ENCODE measurements at places on chromosomes 2 and 18.

GRCh38 chr2:63301481-63301880 lies 250.9 kb downstream of the OTX1 start:
- no peaks in the 10 kb centered on the region for H3K27me3 ChIP-seq
- no peak overlapping the region for H3K27ac ChIP-seq
- no peaks in the 10 kb centered on the region for H3K36me3 ChIP-seq
- no peak for DNase-seq
- no peaks in the 10 kb centered on the region for H3K4me1 ChIP-seq

- no peak for DNase-seq
- no peaks in the 10 kb centered on the region for H3K36me3 ChIP-seq
- no peak overlapping the region for H3K27ac ChIP-seq
- H3K4me1 ChIP-seq: peaks cover 8% of the 10 kb centered on the region
Measured at GRCh38 chr2:128233790-128234395, 84.8 kb downstream of the HS6ST1 start.

DNA sequence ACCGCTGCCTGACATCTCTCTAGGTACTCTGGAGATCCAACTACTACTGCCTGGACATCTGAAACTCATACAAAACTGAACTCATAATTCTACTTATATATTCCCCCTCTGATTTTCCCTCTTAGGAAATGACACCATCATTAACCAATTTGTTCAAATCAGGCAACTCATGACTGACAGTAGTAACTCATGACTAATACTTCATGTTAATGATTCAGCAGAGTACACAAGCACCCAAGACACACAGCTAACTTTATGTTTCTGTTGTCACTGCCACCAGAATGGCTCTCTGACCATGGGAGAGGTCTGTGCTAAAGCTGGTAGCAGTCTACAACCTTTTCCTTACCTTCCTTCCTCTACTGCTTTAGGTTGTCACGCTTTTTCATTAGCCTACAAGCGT lies 91.1 kb downstream of the ITSN2 start:
- H3K27ac ChIP-seq: no peak overlapping the region
- H3K4me1 ChIP-seq: no peaks in the 10 kb centered on the region
- H3K4me3 ChIP-seq: no peak overlapping the region
- H3K36me3 ChIP-seq: peaks cover 88% of the 10 kb centered on the region

DNA sequence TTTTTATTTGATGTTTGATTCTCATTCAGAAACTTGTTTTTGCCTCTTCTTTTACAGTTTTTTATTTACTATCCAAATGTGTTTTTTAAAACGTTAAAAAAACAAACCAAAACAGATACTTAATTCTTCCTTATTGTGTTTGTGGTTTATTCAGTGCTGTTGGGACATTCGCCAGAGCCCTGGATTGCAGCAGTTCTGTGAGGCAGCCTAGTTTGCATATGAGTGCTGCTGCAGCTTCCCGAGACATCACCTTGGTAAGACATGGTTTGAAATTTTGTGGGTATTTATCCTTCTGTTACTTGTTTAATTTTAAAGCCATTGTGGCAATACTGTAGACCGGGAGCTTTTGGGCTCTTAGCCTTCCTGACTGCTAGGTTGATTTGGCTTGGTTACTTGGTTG lies 91.2 kb downstream of the MTA3 start:
- H3K4me3 ChIP-seq: no peak overlapping the region
- no peak for DNase-seq
- peaks cover 17% of the 10 kb centered on the region for H3K4me1 ChIP-seq
- no peak overlapping the region for H3K27ac ChIP-seq
- no peaks in the 10 kb centered on the region for H3K27me3 ChIP-seq
- peaks cover 3% of the 10 kb centered on the region for H3K36me3 ChIP-seq

- peaks cover 6% of the 10 kb centered on the region for H3K4me1 ChIP-seq
- H3K27ac ChIP-seq: no peak overlapping the region
- no peaks in the 10 kb centered on the region for H3K27me3 ChIP-seq
- no peak overlapping the region for H3K4me3 ChIP-seq
Measured at GRCh38 chr2:106124106-106124756, 69.9 kb downstream of the UXS1 start.

DNA sequence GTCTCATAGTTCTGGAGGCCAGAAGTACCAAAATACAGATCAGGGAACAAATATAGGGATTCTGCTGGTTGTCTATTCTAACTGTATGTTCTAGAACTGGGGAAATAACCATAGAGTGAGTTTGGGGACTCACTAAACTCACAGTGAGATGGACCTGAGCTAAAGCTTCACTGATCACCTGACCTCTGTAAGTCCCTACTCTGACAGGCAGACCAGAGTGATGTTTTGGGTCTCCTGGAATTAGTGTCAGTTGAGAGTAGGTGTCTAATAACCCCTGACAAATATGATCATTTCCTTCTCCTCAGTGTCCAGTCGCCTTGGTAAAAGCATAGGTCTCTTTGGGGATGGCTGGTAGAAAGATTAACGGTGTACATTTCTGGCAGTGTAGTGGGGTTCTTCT lies 14.2 kb downstream of the PIKFYVE start:
- peaks cover 3% of the 10 kb centered on the region for H3K36me3 ChIP-seq
- no peaks in the 10 kb centered on the region for H3K27me3 ChIP-seq
- H3K27ac ChIP-seq: peak overlapping the region; percentile 16

DNA sequence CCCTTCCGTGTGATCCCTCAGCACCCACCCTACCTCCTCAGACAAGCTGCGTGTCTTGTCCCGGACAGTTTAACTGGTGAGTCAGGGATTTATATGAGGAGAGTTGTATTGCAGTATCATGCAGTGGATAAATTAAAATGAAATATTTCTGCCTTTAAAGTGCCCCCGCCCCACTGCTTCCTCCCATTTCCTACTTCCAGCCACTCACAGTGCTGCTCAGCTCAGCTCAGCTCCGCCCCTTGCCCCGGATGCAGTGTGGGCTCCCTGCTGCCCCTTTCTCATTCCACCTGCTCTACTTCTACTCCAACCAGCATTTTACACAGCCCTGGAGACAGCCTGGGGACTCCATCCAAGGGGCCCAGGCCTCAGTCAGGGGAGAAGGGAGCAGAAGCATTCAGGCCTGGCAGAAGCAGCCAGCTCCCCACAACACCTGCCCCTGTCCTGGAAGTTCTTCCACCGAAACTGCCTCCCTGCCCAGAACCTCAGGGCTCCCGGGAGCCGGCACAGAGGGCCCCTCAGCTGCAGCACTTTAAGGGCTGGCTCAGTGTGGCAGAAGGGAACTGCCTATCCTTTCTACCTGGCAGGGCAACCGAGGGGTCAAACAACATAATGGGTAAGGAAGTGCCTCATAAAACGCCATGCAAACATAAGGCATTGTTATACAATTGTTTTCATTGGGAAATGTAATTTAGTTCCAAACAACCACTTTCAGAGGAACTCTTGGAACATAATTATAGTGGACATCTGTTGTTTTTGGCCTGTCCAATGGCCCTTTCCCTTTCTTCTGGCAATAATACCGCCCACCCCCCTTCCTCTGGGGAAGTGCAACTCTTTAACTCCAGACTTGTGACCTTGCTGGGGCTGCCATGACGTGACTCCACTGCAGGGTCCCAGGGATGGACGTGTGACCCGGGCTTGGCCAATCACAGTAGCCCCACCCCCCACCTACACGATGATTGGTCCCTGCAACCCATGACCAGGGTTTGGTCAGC lies 102.3 kb downstream of the LIPG start:
- no peaks in the 10 kb centered on the region for H3K27me3 ChIP-seq
- no peak overlapping the region for H3K4me3 ChIP-seq
- H3K36me3 ChIP-seq: no peaks in the 10 kb centered on the region

DNA sequence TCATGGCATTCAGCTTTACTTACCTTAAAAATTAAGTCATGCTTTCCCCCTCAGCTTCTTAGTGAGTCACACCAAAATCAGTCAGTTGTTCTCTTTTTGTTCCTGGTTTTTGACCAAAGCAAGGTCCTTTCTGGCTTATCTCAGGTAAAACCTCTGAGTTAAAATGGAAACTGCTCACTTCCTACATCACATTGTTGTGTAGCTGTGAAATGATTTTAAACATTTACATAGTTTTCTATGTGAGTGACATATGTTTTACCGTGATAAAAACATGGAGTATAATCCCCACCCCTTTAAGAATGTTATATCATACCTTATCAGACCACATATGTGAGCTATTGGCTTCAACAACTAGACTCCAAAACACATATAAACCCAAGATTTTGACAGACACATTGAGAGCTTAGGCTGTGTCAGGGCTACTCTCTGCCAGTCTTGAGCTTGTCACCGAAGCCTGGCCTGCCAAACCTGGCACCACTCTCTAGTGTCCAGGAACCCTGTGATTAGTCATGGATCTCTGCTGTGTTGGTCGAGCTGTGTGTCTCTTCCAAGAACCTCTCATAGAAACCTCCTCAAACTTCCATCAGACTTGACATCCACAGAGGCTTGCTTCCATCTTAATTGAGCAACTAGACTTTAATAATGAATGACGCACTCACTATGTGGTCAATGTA lies 294.5 kb upstream of the FBXO11 start:
- no peak overlapping the region for H3K4me3 ChIP-seq
- H3K4me1 ChIP-seq: peaks cover 7% of the 10 kb centered on the region
- no peak for DNase-seq
- H3K27ac ChIP-seq: no peak overlapping the region
- no peaks in the 10 kb centered on the region for H3K27me3 ChIP-seq

- H3K4me3 ChIP-seq: no peak overlapping the region
- no peaks in the 10 kb centered on the region for H3K4me1 ChIP-seq
- DNase-seq: no peak
- no peaks in the 10 kb centered on the region for H3K27me3 ChIP-seq
- no peaks in the 10 kb centered on the region for H3K36me3 ChIP-seq
Measured at GRCh38 chr2:142220901-142221300, 90.1 kb upstream of the LRP1B start.

DNA sequence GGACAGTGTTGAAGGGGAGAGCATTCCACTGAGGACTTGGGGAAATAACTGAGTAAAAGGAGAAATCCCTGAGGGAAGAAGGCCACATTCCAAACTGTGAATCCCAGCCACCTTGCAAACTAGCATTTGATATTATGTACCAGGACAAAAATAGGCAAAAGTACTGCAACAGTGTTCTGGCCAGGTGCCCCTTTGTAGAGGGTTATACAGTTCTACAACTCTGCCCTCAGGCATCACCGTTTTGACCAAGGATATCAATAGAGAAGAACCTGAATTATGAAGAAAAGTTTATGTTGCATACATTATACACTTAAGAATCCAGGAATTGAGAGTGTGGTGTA lies 20.6 kb upstream of the CAVIN2 start:
- no peaks in the 10 kb centered on the region for H3K27me3 ChIP-seq
- no peaks in the 10 kb centered on the region for H3K36me3 ChIP-seq
- H3K4me1 ChIP-seq: no peaks in the 10 kb centered on the region

DNA sequence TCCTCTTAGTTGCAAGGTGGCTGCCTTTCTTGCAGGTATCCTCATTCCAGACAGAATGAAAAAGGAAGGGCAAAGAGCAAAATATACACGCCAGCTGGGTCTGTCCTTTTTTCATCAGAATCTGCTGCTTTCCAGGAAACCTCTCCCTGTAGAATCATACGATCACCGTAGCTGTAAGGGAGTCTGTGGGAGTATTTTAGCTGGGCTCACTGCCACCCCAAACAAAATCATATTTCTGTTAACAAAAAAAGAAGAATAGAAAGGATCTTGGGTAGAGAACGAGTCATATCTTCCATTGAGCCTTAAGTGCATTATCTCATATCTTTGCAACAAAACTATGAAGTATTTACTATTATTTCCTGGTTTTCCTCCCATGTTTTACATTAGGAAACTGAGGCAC lies 15.0 kb upstream of the TANC1 start:
- H3K4me1 ChIP-seq: peaks cover 3% of the 10 kb centered on the region
- no peak for DNase-seq
- no peaks in the 10 kb centered on the region for H3K27me3 ChIP-seq
- no peaks in the 10 kb centered on the region for H3K36me3 ChIP-seq
- no peak overlapping the region for H3K27ac ChIP-seq
- H3K4me3 ChIP-seq: no peak overlapping the region

DNA sequence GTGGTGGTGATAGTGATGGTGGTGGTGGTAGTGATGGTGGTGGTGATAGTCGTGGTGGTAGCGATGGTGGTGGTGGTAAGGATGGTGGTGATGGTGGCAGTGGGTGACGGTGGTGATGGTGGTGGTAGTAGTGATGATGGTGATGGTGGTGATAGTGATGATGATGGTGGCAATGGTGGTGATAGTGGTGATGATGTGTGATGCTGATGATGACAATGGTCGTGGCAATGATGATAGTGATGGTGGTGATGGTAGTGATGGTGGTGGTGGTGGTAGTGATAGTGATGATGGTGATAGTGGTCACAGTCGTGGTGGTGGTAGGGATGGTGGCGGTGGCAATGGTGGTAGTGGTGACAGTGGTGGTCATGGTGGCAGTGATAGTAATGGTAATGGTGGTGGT lies 243.9 kb upstream of the RAB6C start:
- no peaks in the 10 kb centered on the region for H3K36me3 ChIP-seq
- no peak overlapping the region for H3K4me3 ChIP-seq
- DNase-seq: no peak
- H3K27me3 ChIP-seq: no peaks in the 10 kb centered on the region
- H3K27ac ChIP-seq: no peak overlapping the region
- H3K4me1 ChIP-seq: no peaks in the 10 kb centered on the region

- no peak overlapping the region for H3K4me3 ChIP-seq
- no peaks in the 10 kb centered on the region for H3K36me3 ChIP-seq
- H3K27ac ChIP-seq: no peak overlapping the region
- DNase-seq: no peak
- H3K4me1 ChIP-seq: peaks cover 41% of the 10 kb centered on the region
Measured at GRCh38 chr2:189679226-189679625, 4.8 kb downstream of the ANKAR start.

DNA sequence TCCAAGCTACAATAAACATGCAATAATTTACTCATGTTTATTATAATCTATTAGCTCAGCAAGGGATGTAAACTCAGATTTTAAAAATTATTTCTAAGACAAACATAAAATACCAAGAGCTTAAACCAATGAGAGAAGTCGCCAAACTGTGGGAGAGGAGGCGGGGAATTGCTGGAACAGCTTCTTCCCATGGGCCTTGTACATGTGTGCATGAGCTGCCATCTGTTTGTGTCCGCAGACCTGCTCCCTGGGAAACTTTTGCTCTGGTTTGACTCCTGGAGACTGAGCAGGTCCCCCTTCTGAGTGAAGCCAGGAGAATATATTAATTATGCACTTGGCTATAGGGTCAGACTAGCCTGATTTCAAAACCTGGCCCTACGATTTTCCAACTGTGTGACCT lies 655.9 kb upstream of the SOX11 start:
- H3K36me3 ChIP-seq: no peaks in the 10 kb centered on the region
- H3K4me3 ChIP-seq: no peak overlapping the region
- H3K27ac ChIP-seq: no peak overlapping the region
- no peaks in the 10 kb centered on the region for H3K4me1 ChIP-seq

DNA sequence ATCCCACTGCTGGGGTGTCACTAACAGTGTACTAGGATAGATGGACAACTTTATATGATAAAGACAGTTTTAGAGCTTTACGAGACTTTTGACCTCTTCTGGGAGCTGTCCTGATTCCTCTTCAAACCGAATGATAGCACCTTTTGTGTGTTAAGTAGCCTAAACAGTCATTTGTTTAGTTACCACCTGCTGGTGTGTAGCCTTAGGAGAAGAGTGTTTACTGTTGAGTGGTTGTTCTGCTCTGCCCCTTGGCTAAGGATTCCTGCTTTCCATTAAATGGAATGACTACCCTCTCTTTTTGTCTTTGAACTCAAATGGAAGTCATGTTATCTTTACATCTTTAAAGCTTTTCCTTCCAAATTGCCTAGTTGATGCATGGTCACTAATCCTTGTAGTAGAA lies 28.0 kb upstream of the MGAT5 start:
- no peak for DNase-seq
- H3K4me1 ChIP-seq: peaks cover 25% of the 10 kb centered on the region
- H3K27me3 ChIP-seq: no peaks in the 10 kb centered on the region
- peaks cover 1% of the 10 kb centered on the region for H3K36me3 ChIP-seq
- H3K27ac ChIP-seq: no peak overlapping the region
- H3K4me3 ChIP-seq: no peak overlapping the region
